ENCODE measurements at places on chromosomes 3 and 15. TPM values are rescaled to one million over a fixed set of nuclear protein-coding genes. Genes with fewer than 3 reads are reported as not detected.

PPP1R14D gene
- total RNA-seq, result not detected

CPNE4 gene
- total RNA-seq, result 0.13 TPM

SRGAP3 gene
- total RNA-seq, result 0.86 TPM

GRCh38 chr3:107978131-107979055 lies 112.4 kb downstream of the CD47 start:
- no peak for DNase-seq

A4GNT gene
- total RNA-seq, result not detected

GRCh38 chr3:33144433-33144832 lies 30.6 kb downstream of the CRTAP start:
- peak; percentile 12 for DNase-seq

GRCh38 chr3:49841126-49841696 lies 15.2 kb downstream of the TRAIP start:
- DNase-seq, result no peak
